ENCODE measurements at places on chromosomes 16 and 17.
A peak's percentile ranks its signal among the peaks of the same experiment; 100 is the strongest.

DNA sequence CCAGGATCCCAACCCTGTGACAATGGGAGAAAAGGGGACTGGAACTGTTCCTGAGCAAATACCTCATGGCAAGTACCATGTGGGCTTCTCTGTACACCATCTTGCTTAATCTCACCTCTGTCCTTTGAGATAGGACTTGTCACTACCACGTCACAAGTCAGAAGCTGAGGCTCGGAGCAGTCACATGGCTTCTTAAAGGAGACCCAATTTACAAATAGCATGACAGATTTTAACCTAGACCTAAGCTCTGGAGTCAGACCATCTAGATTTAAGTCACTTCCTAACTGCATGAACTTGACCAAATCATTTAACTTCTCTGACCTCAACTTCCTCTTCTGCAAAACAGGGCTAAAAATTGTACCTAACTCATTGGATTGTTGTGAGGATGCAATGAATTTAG lies 36.0 kb upstream of the CCL1 start:
- no peak overlapping the region for H3K4me3 ChIP-seq
- no peaks in the 10 kb centered on the region for H3K4me1 ChIP-seq
- H3K27ac ChIP-seq: no peak overlapping the region
- DNase-seq: no peak

- DNase-seq: no peak
- peaks cover 5% of the 10 kb centered on the region for H3K36me3 ChIP-seq
- H3K27ac ChIP-seq: no peak overlapping the region
- no peaks in the 10 kb centered on the region for H3K27me3 ChIP-seq
- H3K4me3 ChIP-seq: peak overlapping the region; percentile 63
These were observed 1.4 kb downstream of the RAB26 start for GRCh38 chr16:2149630-2150417.

DNA sequence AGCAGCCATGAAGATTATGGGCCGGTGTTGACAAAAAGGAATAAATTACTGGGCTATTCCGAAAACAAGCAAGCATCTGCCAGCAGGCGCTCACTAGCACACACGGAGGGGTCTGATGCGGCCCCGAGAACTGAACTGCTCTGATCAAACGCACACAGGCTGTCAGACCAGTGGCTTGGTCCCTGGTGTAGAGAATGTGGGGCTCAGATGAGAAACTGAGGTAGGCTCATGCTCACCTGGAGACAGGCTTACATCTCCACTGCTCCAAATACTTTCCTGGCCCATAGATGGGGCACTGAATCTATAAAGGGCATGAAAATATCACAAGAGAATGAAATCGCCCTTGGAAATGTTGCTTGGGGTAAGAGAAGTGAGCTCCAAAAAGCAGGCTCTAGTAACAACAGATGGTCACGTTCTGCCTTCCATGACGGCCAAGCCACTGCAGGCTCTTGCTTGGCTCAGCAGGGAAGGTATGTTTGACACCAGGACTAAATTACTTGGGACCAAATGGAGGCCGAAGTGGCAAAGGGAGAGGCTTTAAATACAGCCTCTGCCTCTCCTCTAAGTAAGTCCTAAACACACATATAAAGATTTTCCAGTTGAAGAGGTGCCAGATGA lies 5.4 kb downstream of the ABR start:
- no peak overlapping the region for H3K4me3 ChIP-seq
- peak overlapping the region; percentile 67 for H3K27ac ChIP-seq

DNA sequence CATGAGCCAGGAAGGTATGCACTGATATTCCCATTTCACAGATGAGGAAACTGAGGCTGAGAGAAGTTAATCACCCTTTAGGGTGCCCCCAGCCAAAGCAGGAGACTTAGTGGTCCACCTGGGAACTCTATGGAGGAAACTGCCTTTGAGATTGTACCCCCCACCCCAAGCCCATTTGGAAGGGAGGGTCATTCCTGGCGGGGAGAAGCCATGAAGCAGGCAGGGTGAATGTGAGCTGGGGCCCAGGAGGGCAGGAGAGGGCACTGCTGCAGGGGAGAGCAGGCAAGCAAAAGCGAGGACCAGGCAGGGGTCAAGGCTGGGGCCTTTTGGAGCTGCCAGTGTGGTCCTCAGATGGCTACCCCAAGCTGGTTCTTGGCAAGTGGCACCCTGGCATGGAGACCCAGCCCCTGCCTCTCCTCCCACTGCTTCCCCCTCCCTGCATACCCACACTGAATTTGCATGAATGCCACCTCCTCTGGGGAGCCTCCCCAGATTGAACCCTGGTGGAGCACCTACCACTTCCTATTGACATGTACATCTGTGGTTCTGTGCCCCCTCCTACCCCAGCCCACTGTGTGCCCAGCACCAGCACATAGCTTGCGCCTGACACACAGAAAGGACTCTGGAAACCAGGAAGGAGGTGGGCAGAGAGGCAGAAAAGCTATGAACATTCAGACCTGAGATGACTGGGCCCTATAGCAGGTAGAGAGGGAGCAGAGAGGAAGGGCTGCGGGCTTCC lies 965 bp upstream of the TMC6 start:
- H3K27ac ChIP-seq: peak overlapping the region; percentile 97
- no peak for DNase-seq
- peaks cover 55% of the 10 kb centered on the region for H3K4me1 ChIP-seq

DNA sequence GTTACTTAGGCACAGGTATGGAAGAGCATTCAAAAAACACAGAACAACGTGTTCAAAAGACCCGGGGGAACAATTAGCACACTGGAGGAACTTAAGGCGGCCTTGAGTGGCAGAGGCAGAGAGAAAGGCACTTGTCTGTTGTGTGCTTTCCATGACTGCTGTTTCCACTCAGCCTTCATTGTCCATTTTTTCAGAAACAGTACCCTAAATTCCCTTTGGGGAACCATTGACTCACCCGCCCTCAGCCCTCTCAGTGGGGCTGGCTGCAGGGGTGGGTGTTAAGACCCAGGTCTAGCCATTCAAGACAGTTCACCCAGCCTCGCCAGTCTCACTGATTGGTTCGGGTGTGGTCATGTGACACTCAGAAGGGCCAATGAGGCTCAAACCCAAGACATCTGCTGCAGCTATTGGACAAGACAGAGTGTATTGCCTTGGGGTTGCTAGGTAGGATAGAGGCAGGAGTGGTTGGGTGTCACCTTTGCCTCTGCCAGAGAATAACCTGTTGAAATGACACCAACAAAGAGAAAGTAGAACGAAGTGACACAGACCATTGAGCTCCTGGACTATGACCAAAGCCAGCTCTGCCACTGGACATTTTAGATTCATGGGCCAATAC lies 19.6 kb upstream of the CEP20 start:
- no peaks in the 10 kb centered on the region for H3K27me3 ChIP-seq
- H3K4me1 ChIP-seq: no peaks in the 10 kb centered on the region
- no peak for DNase-seq
- H3K36me3 ChIP-seq: peaks cover 2% of the 10 kb centered on the region
- no peak overlapping the region for H3K27ac ChIP-seq

DNA sequence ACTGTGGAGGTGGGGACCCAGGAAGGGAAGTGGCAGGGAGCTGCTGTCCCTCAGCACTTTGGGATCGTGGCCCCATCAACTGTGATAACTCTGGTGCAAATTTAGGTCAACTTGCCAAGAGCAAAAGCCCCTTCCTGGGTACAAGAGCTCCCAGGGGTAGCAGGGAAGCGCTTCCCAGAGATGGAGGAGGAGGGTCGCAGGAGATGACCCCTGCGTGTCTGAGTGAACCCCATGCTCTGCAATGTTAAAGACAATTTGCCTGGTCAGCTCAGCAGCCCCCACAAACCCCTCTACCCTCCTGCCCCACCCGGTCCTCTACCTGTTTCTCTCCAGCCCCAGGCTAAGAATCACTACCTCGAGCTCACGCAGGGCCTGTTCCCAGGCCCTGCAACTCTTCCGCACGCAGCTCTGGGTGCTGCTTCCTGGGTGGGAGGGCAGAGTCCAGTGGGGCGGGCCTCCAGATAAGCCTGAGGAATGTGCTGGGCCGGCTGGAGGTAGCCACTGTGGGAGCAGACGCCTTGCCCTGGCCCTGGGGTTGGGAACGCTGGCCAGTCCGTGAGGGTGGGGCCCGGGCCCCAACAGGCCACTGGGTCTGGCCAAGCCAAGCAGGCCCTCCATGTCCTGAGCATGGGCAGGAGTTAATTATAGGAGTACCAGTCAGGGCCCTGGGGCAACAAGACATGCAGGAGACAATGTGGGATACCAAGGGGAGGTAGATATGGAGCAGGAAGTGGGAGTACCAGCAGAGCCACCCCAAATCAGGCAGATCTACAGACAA lies 6.1 kb downstream of the DOK4 start:
- no peak overlapping the region for H3K27ac ChIP-seq
- no peaks in the 10 kb centered on the region for H3K27me3 ChIP-seq
- no peak overlapping the region for H3K4me3 ChIP-seq
- DNase-seq: no peak

DNA sequence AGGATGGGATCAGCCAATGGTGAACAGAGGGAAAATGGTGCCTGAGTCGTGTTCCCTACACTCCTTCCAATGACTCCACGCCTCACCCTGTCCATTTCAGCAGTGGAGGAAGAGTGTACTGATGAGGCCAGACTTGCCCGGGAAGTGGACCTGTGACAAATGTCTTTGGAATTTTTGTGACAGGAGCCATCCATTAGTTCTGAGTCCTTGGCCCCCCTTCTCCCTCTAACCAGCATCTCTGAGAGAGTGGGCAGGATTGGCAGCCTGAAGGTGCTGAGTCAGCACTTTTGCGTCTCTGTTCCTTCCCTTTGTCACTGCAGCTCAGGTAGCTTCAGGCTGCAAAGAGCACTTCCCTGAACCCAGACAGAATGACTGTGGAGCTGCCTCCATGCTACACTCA lies 30.8 kb downstream of the BEAN1 start:
- H3K27ac ChIP-seq: no peak overlapping the region
- H3K27me3 ChIP-seq: peaks cover 49% of the 10 kb centered on the region
- no peak overlapping the region for H3K4me3 ChIP-seq
- no peak for DNase-seq

DNA sequence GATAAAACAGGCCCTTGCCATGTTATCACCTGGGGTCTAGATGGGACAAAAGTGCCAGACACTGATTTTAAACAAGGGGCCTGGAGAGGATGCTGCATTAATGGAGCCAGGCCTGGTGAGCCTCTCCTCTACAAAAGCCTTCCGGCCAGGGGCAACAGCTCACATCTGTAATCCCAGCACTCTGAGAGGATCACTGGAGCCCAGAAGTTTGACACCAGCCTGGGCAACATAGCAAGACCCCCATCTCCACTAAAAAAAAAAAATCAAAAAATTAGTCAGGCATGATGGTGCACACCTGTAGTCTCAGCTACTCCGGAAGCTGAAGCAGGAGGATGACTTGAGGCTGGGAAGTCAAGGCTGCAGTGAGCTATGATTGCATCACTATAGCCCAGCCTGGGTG lies 3.5 kb downstream of the GINS2 start:
- H3K4me1 ChIP-seq: peaks cover 9% of the 10 kb centered on the region
- H3K27me3 ChIP-seq: no peaks in the 10 kb centered on the region
- H3K27ac ChIP-seq: no peak overlapping the region
- H3K36me3 ChIP-seq: peaks cover 3% of the 10 kb centered on the region
- DNase-seq: no peak

- H3K4me1 ChIP-seq: peaks cover 5% of the 10 kb centered on the region
- H3K27ac ChIP-seq: no peak overlapping the region
- no peak for DNase-seq
- H3K4me3 ChIP-seq: no peak overlapping the region
- no peaks in the 10 kb centered on the region for H3K36me3 ChIP-seq
- peaks cover 20% of the 10 kb centered on the region for H3K27me3 ChIP-seq
These were observed 16.2 kb upstream of the PHF12 start for GRCh38 chr17:28967221-28968135.

GRCh38 chr17:34886831-34887230 lies 74.4 kb downstream of the CCT6B start:
- H3K36me3 ChIP-seq: no peaks in the 10 kb centered on the region
- no peak for DNase-seq
- H3K4me1 ChIP-seq: no peaks in the 10 kb centered on the region
- no peak overlapping the region for H3K27ac ChIP-seq
- H3K27me3 ChIP-seq: peaks cover 86% of the 10 kb centered on the region
- H3K4me3 ChIP-seq: no peak overlapping the region

All from central memory CD8-positive, alpha-beta T cell (primary cell).